ENCODE measurements at places on chromosomes 11 and 22.

GRCh38 chr22:33580310-33580709 lies 340.0 kb downstream of the LARGE1 start:
- DNase-seq: no peak

DNA sequence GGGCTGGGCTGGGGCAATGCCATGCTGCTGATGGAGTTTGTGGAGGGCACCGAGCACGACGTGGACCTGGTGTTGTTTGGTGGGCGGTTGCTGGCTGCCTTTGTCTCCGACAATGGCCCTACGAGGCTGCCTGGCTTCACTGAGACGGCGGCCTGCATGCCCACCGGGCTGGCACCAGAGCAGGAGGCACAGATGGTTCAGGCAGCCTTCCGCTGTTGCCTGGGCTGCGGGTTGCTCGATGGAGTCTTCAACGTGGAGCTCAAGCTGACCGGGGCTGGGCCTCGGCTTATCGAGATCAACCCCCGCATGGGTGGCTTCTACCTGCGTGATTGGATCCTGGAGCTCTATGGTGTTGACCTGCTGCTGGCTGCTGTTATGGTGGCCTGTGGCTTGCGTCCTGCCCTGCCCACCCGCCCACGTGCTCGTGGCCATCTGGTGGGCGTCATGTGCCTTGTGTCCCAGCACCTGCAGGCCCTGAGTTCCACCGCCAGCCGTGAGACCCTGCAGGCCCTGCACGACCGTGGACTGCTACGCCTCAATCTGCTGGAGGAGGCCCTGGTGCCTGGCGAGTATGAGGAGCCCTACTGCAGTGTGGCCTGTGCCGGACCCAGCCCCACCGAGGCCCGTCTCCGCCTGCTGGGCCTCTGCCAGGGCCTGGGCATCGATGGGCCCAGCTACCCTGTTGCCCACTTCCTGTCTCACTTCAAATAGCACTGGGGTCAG lies 4.2 kb upstream of the RPS6KB2 start:
- DNase-seq: no peak

- no peak for DNase-seq
Observed at GRCh38 chr11:41235668-41236067, 223.8 kb downstream of the LRRC4C start.

GRCh38 chr11:12577725-12578644 lies 96.2 kb upstream of the TEAD1 start:
- DNase-seq: no peak

- DNase-seq: no peak
Observed at GRCh38 chr22:49958366-49958921, 2.1 kb upstream of the PIM3 start.

- no peak for DNase-seq
Observed at GRCh38 chr11:134032043-134032442, 36.8 kb upstream of the JAM3 start.

- no peak for DNase-seq
Observed at GRCh38 chr11:110337570-110338193, 41.3 kb upstream of the RDX start.

DNA sequence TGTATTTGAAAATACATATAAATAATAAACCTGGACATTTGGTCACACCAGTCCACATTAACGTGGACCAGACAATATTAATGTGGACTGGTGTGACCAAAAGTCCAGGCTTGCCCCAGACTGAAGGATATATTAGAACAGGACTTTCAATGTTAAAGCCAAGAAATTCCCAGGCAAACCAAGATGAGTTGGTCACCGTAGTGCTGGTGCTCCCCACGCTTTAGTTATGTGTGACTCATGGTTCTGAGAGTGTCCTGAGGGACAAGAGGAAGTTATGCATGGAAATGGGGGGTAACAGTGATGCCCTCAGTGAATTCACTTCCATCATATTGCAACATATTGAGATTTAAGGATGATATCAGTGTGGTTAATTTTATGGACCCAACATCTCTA lies 31.4 kb downstream of the POU2AF1 start:
- DNase-seq: no peak

- DNase-seq: peak; percentile 27
Observed at GRCh38 chr11:114036147-114036811, 23.2 kb upstream of the ZBTB16 start.

- no peak for DNase-seq
Observed at GRCh38 chr11:47538741-47539565, 14.0 kb downstream of the CELF1 start.

DNA sequence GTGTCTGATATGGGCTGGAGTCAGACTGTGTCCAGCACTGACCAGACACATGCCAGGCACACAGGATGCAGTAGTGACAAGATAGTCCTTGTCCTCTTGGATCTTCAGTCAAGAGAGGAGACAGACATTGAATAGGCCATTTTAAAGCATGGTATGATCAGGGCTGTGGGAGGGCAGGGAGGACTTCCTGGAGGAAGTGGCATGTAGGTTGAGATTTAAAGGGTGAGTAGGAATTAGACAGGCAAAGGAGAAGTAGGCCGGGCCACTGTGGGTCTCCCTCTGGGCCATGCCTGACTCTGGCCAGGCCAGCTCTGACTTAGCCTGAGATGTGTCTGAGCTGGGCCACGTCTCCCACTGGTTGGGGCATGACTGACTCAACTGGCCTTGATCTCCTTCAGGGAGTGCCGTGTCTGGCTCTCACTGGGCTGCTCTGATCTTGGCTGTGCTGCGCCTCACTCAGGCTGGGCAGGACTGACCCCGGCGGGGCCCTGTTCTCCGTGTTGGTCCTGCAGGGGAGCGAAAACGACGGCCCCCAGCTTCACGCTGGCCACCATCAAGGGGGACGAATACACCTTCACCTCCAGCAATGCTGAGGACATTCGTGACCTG lies 71.2 kb downstream of the MYO7A start:
- DNase-seq: no peak

DNA sequence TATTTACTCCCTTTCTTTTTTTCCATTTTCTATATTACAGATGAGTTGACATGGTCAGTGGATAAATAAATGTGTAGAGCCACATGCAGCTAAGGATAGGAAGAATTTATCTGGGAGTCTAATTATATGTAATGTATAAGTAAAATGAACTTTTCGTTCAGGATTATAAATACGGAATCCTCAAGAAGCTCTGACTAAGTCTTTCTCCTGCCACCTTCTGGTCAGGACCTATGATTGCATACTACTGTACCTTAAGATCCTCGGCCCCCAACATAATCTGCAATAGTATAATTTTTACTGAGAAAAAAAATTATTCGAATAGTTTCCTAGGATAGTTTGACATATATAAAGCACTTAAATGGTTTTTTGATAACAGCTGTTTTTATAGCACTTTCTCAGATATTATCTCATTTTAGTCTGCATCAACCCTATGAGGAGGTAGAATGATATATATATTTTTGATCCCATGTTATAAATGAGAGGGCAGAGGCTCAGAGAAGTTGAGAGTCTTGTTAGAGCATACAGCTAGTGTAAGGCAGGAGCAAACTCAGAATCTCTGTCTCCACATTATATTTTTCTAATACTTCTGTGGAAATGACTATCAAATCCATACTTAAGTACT lies 36.1 kb downstream of the CCDC90B start:
- DNase-seq: peak; percentile 2

- peak; percentile 58 for DNase-seq
Observed at GRCh38 chr22:39598017-39598965, 27.7 kb downstream of the CACNA1I start.

GRCh38 chr22:29310863-29311339 lies 4.5 kb downstream of the GAS2L1 start:
- no peak for DNase-seq

DNA sequence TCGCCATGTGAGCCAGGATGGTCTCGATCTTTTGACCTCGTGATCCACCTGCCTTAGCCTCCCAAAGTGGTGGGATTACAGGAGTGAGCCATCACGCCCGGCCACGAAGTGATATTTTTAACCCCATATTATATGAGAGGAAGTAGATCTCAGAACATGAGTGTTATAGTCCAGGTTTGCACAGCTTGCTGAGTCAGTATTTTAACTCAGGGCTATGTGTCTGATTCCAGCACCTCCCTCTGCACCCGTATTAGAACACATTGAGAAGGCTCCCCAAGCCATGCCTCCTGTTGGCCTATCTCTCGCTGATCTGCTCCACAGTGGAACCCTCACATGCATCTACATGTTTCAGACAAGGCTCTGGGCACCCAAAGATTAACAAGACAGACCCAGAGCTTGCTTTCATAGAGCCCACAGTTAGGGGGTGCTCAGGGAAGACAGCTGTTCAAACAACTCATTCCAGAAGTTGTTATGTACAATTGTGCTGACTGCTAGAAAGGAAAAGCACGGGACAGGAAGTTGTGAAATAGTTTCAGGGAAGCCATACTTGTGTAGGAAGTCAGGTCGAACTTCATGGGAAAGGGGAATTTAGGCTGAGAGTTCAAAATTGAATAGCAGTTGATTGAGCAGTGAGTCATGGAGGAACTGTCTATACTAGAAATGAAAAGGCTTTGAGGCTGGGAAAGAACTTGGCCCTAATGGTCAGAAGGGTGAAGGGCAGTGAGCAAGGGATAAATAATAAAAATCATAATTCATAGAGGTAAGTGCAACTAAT lies 49.3 kb upstream of the CLPB start:
- no peak for DNase-seq

DNA sequence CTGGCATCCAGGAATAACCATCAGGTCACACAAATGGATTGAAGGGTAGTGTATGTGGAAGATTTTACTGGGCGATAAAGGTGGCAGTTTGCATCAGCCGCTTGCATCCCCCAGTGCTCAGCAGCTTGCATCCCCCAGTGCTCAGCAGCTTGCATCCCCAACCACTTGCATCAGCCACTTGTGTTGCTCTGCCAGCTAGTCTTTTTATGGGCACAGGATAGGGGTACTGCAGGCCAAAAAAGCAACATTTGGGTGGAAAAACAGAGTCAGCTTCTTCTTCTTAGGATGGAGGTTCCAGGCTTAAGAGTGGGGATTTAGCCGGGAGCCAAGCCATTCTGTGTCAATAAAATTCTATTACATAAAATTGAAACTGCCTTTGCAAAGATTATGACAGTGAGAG lies 23.2 kb upstream of the FEZ1 start:
- no peak for DNase-seq

GRCh38 chr22:27507111-27507611 lies 294.4 kb downstream of the MN1 start:
- DNase-seq: no peak

DNA sequence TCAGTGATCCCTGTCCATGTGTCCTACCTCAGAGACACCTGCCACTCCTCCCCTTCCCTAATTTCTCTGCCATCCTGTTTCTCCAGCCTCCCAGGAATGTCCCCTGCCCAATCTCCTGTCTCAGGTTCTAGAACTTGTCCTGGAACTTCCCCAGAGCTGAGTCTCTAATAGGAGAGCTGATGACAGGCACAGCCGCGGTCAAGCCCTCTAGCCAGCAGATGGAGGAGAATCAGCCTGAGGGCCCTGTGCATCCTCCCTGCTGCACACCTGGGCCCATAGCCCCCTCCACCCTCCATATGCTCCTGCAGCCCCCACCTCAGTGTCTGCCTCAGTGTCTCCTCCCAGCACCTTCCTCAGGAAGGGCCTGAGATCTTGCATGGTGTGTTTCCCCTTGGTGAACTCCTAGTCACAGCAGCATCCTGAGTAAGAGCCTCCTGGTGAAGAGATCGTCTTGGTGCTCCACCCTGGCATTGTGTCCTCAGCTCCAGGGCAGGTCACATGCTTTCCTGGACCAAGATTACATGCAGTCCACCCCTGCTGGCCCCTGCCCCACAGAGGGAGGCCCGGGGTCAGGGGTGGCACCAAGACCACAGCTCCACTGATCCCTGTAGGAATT lies 43.9 kb upstream of the VPREB1 start:
- no peak for DNase-seq

- peak; percentile 49 for DNase-seq
Observed at GRCh38 chr22:22692707-22693530, 48.5 kb downstream of the GGTLC2 start.

GRCh38 chr11:12050470-12051286 lies 42.3 kb upstream of the DKK3 start:
- no peak for DNase-seq

DNA sequence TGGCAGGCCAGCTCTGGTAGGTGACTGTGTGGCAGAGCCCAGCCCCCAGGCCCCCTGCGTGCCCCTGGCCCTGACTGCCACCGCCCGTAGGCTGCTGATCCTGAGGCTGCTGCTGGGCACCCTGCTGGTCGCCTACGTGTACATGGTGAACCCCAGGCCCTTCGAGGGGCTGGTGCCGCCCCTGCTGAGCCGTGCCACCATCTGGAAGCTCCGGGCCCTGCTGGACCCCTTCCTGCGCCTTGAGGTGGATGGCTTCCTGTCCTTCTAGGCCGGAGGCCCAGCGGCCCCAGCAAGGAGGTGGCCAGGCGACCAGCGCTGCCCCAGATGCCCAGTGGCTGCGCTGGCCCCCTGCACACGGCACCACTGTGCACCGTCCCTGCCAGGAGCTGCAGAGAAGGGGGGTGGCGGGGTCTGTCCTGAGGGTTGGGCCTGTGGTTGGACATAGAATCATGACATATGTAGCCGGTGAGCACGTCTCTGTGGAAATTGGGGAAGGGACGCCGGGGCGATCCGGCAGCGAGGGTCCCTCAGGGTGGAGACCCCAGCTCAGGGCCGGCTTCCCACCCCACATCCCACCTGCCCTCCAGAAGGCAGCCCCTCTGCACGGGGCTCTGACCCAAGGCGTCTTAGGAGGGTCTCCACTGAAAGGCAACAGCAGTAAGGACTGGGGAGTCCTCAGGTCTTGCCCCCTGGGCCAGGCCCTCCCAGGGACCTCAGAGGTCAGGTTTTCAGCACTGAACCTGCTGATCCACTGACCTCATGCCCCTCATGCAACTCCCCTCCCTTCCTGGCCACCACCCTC lies 185.4 kb downstream of the IGLL1 start:
- DNase-seq: no peak

- DNase-seq: no peak
Observed at GRCh38 chr11:57940044-57940756, 83.5 kb upstream of the OR9Q1 start.

- DNase-seq: peak; percentile 4
Observed at GRCh38 chr11:95924414-95924760, 480 bp upstream of the MTMR2 start.

DNA sequence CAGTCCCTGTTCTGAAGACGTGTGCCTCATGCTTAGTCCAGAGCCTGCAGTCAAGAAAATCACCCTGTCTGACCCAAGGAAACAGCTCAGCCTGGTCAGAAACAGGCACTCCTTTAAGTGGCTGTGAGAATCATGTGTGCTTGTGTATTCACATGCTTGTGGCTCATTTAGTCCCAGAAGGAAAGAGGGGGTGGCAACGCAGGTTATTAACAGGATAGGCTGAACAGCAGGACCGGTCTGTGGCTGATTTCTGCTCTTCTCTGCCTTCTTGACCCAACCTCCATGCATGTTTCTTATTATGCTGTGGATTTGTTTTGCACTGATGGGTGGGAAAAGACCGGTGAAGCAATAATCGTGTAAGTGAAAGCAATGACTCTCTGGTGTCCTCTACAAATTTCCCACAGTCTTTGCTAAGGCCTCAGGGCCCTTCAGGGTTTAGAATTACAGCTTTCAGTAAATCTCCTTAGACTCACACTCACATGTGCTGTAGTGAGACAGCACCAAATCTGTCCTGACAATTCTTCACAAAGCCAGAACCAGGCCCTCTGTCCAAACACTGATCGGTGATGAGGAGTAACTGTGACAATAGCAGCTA lies 288.1 kb downstream of the ETS1 start:
- DNase-seq: no peak

All from CD4-positive, CD25-positive, alpha-beta regulatory T cell (primary cell).